ENCODE measurements at places on chromosomes 4 and X.

GRCh38 chr4:104989371-104989770 lies 157.3 kb upstream of the TET2 start:
- DNase-seq: no peak

DNA sequence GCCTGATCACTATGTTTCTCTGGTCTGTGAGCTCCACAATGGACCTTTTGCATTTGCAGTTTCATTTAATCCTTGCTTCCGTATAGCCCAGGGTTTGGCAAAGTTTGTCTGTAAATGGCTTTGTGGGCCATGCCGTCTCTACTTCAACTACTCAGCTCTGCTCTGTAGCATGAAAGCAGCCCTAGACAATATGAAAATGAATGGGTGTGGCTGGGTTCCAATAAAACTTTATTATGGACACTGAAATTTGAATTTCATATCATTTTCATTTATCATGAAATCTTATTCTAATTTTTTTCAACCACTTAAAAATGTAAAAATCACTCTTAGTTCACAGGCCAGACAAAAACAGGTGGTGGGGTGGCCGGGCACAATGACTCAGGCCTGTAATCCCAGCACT lies 41.5 kb downstream of the ACE2 start:
- no peak for DNase-seq

- peak; percentile 68 for DNase-seq
Observed at GRCh38 chr4:170109586-170110284, 20.0 kb upstream of the AADAT start.

- DNase-seq: peak; percentile 3
Observed at GRCh38 chr4:22385611-22386011, 130.3 kb downstream of the ADGRA3 start.

- no peak for DNase-seq
Observed at GRCh38 chr4:140361099-140361498, 12.3 kb upstream of the SCOC start.
